ENCODE measurements at places on chromosomes 12 and 14.

DNA sequence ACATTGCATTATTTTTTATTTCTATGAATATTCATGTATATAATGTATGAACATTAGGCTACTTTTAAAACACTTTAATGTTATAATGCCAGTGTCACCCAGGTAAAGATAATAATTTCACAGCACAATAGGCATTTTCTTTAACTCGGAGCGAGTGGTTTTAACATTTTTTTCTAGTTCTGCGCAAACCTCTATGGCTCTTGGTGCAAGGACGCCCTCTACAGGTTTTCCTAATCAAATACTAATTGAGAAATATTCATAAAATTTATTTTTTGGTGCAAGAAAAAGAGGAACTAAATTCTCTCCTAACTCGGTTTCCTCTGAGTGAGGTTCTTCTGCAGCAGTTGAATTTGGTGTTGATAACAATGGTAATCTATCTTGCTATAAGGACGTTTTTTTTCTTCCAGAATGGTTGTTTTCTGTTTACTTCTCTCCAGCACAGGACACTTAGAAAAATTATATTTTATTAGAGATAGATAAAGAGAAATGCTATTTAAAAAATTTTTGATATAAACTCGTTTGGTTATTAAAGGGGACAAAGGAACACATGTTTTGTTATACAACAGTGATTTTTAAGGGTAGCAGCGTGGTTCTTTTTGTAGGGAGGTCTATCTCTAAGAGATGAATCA is 2.4 kb upstream of the WIF1 start:
- no peak for DNase-seq

DNA sequence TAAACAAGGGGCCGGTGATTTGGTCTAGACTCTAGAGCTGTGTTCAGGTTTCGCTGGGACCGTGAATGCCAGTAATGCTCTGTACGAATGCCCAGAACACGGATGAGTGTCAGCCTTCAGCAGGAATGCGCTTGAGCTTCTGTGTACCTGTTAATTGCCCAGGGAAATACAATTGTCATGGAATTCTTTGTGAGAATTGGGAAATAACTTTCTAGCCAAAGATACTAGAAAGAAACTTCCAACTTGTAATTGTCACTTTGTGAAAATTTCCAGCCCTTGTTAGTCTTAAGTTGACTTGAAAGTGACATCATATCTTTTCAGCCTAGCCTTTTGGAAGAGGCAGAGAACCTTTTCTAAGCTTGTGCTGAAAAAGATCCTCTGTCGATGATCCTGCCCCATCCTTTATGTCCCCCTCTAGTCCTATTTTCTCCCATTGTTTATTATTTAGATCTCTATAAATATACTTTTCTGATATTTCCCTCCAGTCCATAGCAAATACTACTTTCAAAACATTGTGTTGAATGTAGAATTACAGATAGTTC is 2.7 kb downstream of the CHST11 start:
- no peak for DNase-seq

GRCh38 chr12:73632661-73633060 is 905.0 kb upstream of the ATXN7L3B start:
- no peak for DNase-seq

DNA sequence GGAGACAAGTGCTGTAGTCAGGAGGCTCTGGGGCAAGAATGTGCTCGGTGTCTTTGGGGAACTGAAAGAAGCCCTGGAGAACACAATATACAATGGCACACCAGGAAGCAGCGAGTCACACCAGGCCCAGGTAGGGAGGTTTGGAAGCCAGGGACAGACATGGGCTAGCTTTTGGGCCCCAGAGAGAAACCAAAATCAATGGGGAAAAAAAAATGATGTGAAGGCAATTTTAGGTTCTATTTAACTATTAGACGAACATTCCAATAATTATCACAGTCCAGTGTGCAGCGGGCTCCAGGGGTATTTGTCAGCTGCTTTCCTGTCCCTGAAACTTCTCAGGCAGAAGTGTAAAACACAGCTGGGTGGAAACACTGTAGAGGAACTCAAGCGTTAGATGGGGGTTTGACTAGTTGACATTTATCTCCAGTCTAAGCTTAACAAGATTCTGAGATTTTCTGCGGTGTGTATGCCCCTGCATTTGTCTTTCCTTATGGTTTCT is 21.8 kb upstream of the EGLN3 start:
- no peak for DNase-seq

DNA sequence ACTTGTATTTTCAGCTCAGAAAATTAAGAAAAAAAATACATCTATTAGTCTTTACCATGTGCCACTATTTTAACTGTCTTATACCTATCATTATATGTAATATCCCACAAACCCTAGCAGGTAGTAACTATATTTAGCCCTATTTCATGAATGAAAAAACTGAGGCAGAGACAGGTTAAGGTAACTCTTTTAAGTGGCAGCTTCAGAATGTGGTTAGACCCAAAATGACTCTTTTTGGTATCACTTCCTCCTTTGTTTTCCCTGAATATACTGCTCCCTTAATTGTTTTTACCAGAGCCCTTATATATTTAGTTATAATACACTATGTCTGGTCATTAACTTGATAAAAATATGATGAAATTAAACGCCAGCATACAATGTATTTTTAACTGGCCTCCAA is 235.6 kb upstream of the RPL10L start:
- no peak for DNase-seq

DNA sequence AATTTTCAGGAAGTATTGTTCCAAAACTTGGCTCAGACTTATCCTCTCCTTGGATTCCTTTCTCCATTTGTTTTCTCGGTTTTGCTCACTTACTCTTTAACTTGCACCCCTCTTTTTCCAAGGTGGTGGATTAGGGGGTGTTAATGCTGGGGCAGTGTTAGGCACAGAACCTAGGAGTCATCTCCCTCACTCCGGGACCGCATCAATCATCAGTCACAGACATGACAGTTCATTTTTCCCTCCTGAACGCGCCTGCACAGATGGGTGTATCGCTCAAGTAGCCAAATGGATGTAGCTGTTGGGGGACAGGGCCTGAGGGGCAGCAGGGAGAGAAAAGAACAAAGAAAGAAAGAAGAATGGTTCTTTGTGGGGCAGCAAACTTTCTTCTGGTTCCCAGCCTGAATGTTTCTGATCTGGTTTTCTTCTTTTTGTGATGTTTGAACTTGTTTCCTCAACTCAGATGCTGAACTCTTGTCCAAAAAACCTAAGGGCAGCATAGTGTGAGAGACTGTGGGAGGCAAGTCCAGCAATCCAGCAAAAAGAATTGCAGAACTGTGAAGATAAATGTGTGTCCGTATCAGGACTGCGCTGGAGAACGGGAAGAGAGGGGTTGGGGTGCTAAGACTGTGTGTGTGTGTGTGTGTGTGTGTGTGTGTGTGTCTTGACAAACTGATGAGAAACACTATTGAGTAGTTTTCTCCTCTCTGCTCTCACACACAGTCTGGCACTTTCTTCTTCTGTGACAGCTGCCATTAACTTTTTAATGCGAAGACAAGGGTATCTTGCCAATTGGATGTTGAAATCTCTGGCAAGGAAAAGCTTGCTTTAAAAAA is 131.1 kb downstream of the FBXL14 start:
- no peak for DNase-seq

- no peak for DNase-seq
Measured at GRCh38 chr14:101047326-101047725, 143.8 kb upstream of the RTL1 start.

- DNase-seq, result no peak
Measured at GRCh38 chr12:946631-947030, 2.9 kb downstream of the RAD52 start.

GRCh38 chr14:66514213-66514612 is 6.3 kb downstream of the GPHN start:
- no peak for DNase-seq

DNA sequence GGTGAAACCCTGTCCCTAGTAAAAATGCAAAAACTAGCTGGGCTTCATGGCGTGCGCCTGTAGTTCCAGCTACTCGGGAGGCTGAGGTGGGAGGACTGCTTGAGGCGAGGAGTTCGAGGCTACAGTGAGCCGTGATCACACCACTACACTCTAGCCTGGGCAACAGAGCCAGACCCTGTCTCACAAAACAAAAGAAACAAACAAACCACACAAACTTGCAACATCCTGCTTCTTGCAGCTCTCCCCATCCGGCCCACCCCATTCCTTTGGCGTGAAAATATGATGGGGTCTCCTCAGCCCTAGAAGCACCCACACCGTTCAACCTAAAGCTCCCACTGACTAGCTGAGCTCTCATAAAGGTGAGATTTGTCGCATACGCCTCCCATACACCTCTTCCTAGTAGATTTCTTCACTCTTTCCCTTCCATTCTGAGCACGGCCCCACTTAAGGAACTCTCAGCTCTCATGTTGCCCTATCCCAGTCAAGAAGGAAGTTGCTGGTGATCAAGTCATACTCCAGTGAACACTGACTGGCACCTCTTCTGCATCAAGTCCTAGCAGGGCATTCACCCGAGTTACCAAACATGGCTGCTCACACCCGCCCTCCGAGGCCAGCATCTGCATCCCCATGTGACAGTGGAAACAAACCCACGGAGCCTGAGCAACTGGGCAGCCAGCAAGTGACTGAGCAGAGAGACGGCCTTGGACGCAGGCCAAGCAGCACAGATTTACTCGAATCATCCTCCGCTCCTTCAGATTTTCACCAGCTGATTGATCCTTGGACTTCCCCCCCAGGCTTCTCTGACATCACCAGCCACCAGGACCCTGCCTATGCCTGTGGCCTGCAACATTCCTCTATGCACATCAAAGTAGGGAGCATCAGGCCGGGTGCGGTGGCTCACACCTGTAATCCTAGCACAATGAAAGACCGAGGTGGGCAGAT is 18.9 kb upstream of the CD27 start:
- DNase-seq, result no peak

DNA sequence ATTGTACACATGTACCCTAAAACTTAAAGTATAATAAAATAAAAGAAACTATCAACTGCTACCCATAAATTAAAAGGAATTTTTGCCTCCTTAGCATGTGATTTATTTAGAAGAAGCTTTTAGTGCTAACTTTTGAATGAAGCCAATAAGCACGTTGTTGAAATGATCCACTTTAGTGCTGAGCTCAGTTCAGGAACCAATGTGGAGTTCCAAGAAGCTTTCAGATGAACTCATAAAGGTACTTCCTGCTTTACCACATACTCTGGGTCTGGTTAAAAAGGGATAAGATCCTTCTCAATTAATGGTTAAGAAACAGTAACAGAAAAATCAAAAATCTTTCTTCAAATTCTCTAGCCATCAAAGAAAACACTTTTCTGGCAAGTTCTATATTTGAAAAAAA is 39.4 kb downstream of the TMTC1 start:
- DNase-seq, result no peak

DNA sequence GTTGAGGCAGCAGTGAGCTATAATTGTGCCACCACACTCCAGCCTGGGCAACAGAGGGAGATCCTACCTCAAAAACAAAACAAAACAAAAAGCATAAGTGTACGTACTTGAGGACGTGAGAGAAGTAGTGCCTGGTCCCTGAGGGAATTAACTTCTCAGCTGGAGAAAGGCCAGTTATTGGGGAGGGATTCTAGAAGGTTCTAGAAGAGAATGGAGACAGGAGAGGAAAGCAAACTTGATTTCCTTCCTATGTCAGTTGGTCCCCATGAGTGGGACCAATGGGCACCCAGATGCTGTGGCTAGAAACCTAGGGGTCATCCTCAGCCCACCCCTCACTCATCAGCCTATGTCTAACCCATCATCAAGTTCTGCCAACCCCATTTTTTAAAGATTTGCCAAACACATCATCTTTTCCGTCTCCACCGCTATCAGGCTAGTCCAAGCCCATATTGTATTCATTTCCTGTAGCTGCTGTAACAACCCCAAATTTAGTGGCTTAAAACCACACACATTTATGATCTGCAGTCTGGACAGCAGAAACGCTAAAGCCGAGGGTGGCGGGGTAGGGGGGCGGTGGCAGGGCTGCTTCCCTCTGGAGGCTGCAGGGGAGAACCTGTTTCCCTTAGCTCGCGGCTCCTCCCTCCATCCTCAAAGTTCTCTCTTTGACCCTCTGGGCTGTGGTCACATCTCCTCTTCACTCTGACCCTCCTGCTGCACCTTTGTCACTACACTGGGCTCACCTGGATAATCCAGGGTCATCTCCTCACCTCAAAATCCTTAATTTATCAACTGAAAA is 7.2 kb upstream of the RBM19 start:
- DNase-seq, result no peak

DNA sequence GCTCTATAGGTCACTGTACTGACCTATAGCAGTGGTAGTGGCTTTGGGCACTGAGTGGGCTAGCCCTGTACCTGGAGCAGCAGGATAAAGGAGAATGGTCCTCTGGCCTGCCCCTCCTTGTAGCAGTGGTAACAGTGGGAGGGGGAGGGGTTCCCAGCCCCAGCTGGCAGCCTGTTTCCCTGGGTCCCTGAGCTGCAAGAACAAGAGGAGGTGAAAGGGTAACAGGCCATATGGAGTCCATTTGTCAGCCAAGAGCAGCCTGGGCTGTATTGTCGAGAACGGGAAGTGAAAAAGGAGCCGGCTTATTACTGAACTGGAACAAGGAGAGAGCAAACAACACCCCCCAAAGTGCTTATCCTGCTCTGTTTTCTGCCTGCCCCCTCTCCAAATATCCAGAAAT is 73.8 kb upstream of the SRSF5 start:
- DNase-seq, result peak; percentile 62

DNA sequence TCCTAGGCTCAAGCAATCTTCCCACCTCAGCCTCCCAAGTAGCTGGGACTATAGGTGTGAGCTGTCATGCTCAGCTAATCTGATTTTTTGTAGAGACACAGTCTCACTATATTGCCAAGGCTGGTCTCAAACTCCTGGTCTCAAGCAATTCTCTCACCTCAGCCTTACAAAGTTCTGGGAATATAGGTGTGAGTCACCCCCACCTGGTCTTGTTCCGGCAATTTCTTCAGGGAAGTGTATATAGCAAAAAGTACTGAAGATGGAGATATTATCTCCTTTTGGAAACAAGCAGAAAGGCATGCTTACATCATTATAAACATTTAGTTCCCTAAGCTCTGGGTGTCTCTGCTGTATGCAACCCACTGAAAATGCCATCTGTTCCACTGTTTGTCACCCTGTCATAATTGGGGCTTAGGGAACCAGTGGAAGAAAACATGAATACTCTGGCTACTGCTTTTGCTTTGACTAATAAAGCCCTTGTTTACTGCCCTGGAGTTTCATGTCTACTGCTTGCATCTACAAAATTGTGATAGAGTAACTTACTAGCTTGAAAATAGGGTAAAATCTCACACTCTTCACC is 940.2 kb downstream of the GALC start:
- no peak for DNase-seq

GRCh38 chr12:7844116-7844515 is 28.6 kb downstream of the SLC2A14 start:
- no peak for DNase-seq

GRCh38 chr12:171743-172676 is 41.9 kb downstream of the SLC6A12 start:
- no peak for DNase-seq

DNA sequence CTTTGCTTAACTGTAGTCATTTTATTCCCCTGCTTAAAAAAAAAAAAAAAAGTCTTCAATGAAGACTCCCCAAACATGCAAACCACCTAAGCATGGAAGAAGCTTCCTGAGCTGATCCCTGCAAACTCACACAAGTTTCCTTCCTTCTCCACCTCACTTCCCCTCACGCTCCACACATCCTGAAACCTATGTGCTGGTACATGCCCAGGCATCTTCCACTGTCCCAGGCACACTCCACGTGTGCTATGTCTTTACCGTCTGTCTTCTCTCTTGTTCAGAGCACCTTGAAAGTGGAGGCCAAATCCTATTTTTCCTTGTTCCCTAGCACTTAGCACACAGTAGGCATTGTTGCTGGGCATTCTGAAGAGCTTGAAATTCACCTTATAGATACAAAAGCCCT is 13.4 kb downstream of the LRIG3 start:
- DNase-seq, result no peak

Measured in right hindlimb (tissue), 1 donor.